ENCODE measurements at places on chromosomes 4 and X. TPM values are rescaled to one million over a fixed set of nuclear protein-coding genes. Genes with fewer than 3 reads are reported as not detected.

- DNase-seq, result no peak
These were observed 100.8 kb downstream of the ANXA3 start for GRCh38 chr4:78652282-78652876.

HSFX3 gene
- total RNA-seq, result not detected

DNA sequence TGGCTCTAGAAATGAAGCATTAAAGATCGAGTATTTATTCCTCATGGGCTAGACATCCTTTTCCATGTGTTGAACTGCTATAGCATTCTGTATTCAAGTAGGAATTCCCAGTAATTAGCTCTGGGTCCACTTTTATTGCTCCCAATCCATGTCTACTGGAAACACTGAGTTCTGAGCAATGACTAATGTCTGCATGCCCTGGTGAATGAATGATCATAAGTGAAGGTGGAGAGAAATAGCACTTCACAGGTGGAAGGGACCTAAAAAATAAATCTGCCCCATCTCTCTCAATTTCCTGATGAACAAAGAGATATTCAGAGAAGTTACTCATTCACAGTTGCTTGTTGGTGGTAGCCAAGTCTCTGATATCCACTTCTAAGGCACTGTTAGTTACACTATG lies 34.6 kb upstream of the CXCL8 start:
- DNase-seq, result no peak

GRCh38 chr4:181659202-181659601 lies 584.0 kb upstream of the TENM3 start:
- DNase-seq, result no peak
